ENCODE measurements at places on chromosomes 1 and 21.

DNA sequence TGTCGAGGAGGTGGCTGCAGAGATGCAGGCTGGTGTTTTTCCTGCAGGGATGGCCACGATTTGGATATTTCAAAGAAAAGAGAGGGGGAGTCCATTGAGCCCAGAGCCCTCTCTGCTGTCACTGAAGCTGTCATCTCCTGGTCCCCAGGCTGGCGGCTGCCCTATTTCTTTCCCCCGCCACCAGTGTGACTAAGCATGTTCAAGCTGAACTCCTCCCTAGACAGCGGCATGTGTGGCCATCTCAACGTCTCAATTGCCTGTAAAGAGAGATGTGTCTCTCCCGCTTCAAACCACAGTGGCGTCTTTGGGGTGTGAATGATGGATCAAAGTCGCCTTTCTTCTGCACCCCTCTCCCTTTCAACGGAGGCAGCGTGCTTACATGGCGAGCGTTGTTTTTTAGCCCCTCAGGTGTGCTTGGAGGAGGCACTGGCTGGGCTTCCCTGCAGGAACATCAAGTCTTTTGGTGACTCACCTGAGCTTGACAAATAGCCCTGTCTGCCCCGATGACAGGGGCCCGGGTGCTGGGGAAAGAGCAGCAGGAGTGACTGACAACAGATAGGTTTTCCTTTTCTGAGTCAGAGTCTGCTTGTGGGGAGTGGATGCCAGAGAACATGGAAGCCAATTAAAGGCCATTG, 346.4 kb upstream of the AJAP1 start:
- no peak for DNase-seq

DNA sequence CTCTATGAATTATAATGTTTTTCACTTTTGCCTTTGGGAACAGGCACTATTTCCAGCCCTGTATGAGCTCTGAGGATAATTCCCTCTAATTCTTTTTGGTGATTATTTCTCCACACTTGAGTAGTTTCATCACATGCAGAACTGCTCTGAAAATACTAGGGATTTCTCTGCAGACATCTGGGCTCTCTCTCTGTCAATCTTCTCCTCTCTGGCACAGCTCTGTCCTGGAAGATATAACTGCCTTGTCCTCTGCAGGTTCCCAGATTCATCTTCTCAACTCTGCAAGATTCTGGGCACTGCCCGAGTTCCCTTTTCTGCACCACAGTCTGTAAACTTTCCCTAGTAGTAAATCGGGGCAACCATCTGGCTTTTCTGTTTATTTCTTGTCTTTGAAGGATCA, 131.3 kb upstream of the FMN2 start:
- no peak for DNase-seq

DNA sequence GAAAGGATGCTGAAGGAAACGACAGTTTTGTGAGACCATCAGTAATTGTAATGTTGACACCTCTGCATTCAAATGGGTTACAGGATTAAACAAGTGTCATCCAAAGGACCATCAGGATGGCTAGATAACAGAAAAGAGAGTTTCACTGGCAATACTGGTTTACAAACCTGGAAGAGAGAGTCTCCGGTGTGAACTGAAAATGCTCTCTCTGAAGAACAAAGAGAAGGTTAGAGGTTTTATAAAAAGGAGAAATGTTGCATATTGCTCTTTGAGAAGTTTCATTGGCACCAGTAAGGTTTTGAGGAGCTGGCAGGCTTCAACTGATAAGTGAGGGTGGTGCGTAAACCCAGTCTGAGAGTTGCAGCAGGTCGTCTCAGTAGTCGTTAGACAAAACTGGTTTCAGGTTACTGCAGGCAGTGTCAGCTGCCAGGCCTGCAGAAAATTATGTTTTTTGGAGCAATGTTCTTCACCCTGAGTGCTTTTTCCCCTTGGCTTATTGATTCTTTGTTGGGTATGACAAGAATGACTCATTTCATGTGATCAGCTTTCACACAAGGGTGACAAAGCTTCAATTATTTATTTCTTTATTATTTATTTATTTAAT, 42.2 kb downstream of the KCNK1 start:
- no peak for DNase-seq

- DNase-seq: no peak
Measured at GRCh38 chr1:179121159-179121938, 39.5 kb downstream of the TOR3A start.

- DNase-seq: no peak
Measured at GRCh38 chr21:21119091-21119490, 120.9 kb downstream of the NCAM2 start.

DNA sequence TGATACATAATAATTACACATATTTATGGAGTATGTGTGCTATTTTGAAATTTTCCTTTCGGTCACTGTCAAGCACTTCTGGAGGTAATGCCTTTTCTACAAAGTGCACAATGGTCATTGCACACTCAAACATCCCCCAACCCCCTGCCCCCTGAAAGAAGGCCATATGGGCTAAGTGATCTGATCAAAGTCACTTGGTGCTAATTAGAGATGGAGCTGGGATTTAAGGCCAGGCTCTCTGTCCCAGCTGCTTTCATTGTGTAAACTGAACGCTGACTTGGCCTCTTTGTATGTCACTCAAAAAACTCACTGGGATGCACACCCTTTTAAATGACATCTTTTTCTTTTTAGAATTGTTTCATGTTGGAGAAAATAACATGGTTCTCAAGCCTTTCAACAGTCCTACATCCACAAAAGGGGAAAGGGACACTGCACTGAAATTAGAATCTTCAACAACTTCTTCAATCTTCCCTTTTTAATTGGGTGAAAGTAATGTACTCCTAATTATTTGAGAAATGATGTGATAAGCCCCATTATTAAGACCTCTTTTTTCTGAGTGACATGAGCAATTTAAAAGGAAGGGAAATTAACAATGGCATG, 149.2 kb downstream of the ST6GALNAC5 start:
- DNase-seq: no peak
